Midbrain (tissue), 1 donor: ENCODE measurements at places on chromosomes 2 and 18.

DNA sequence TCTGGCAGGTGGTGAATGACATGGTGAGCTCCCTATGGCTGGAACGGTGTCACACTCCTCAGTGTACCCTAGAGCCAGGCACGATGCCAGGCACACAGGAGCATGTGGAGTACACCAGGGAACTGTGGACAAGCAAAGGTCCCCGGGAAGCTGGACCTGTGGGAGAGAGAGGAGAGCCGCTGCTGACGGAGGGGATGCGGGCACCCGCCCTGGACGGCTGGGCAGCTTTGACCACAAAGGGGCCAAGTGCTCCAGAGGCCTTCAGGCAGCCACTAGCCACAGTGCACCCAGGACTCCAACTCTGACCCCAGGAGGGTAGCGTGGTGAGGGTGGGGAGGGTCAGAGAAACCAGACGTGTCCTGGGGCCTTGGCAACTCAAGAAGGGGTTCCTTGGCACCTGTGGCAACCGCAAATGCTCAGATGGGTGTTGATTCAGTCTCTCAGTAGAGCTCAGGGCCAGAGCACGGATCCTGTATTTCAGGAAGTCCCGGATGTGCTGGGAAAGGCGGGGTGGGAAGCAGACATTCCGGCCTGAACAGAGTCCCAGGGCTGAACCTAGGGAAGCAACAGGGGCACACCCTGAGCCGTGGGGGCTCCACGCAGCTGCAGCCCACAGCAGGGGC, 2.3 kb upstream of the MAB21L4 start:
- no peak for DNase-seq

DNA sequence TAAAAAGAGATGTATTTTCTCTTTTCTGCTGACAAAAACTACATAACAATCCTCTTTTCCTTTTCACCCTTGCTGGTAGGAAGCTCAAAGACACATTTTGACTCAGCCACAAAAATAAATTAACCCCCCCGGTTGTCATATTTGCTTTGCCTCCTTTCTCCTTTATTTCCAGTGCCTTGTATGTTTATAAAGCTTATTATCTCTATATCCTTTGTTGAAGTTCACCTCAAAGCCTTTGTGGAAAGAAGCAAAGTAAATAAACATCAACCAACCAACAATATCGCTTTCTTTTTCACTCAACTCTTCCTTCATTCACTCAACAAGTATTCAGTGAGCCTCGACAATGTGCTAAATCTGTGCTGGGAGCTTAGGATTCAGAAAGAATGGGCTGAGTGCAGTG, 276.5 kb upstream of the ID2 start:
- DNase-seq, result no peak

GRCh38 chr2:213703406-213704098, 419.3 kb downstream of the SPAG16 start:
- DNase-seq, result no peak

DNA sequence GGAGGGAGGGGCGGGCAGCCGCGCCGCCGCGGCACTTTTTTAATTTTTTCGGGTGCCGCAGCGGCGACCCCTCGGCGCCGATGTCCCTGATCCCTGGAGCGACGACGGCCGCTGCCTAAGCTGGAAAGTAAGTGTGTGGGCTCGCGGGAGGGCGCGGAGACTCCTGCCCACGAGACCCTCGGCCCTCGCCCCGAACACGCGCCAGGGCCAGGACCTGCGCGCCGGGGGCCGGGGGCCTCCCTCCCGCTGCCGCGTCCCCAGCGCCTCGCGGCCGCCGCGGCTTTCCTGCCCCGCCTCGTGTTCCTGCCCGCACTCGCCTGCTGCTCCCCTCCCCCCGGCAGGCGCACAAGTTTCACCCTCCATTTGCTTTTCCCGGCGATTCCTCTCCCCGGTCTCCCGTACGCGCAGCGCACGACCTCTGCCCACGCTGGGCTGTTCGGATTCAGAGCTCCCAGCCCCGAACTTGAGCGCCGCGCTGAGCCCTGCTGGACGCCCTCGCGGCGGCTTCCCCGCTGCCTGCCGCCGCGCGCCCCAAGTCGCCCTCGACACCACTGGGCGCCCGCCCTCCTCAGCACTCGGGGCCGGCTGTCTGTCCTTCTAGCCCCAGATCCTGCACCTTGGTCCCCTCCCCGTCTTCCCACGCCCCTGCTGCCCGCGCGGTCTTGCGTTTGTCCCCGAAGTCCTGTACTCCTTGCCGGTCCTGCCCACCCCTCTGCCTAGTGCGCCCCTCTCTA, 507 bp downstream of the PKP4 start:
- DNase-seq, result peak; percentile 56

DNA sequence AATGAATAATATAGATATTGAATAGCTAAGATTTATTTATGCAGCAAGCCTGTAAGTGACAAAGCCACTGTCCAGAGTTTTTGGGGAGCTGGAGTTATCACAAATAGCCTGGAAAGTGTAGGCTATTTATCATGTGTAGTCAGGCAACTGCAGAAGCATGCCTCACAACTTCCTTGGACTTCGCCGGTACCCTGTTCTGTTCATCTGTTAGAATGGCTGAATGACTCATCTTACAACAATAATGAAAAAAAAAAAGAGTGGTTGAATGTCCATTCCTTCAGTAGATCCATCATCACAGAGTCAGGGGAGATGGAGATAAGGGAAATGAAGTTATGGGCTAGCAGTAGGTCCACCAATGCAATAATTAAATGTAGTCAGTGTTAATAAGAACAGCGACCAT, 24.0 kb upstream of the ATP5MC3 start:
- DNase-seq, result no peak

DNA sequence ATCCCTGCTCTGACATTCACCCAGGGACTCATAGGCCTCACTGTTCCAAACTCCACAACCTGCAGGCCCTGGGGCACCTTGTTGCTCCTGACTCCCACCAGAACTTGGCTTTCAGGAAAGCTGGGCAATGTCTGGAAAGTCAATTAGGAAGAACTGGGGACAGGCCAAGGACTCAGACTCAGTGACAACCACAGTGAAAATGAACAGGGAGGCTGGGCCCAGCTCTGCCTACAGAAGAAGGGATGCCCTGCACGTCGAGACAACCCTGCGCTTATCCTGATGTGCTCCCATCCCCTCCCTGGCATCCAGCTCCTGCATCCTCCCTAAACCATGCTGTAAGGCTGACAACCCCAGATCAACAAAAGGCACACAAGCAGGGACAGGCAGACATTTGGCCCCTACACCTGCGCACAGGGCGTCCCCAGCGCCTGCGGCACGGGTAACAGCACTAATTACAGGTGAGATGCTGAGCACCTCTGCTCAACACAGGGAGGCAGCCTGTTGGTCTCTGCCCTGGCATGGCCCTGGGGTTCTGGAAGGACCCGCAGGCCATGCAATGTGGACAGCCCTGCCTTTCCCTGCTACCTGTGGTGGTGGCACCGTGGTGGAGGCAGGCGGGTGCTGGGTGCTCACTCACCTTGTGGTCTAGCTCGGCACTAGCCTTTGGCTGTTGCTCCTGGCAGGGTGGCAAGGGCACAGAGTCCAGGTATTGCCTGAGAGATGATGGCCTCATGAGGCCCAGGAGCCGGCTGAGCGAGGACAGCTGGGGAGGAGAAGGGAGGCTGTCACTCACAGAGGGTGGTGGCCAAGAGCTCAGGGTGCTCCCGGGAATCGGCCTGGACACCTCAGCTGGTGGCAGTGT, 23.6 kb upstream of the SEMA4C start:
- peak; percentile 11 for DNase-seq

DNA sequence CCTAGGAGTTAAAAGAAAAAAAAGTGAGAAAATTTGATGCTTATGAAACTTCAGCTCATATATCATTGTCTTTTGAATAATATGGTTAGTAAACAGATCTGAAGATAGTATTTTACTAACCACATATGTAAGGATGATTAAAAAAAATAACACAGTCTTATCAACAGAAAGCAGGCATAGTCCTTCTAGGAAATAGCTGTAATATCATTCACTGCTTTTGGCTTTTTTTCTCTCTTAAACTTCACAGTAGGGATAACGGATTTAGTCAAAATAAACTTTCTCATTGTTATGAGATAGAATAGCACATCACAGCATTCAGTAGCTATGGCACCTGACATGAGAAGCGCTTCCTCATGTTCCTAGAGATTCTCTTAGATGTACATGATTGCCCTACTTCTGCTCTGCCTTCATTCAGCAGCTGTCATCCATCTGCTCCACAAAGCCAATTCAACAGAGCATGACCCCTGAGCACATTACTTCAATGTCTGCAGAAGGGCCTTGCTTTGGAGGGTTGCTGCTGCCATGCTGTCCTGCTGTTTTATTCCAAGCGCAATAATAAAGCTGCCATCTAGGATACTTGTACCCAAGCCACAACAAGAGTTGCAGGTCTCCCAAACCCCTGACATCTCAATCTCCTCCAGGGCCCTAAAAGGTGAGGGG, 67.0 kb downstream of the TTC21B start:
- DNase-seq, result no peak
